ENCODE measurements at places on chromosomes 11 and 22.

GRCh38 chr11:119943298-119943655, 194.6 kb downstream of the TRIM29 start:
- no peak for DNase-seq

DNA sequence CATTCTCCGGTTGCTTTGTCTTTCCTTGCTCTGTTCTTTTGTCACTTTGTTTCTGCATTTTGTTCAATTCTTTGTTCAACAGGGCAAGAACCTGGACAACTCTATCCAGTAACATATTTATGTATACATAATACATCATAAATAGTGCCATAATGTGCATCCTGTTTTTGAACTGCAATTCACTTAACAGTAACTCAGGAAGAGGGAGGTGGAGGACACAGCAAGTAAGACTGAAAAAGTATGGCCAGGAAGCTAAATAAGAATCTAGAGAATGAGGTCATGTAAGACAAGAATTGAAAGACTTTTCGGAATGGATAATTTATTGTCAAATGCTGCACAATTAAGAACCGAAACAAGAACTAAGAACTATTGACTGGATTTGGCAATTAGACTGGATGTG, 29.2 kb upstream of the CHORDC1 start:
- no peak for DNase-seq

GRCh38 chr22:43886231-43886630, 5.6 kb downstream of the PNPLA5 start:
- DNase-seq, result no peak

GRCh38 chr11:78651923-78652842, 77.5 kb upstream of the NARS2 start:
- DNase-seq, result no peak

- no peak for DNase-seq
Observed at GRCh38 chr11:122756417-122756816, 81.9 kb upstream of the CRTAM start.

GRCh38 chr11:27459191-27459590, 13.4 kb downstream of the LGR4 start:
- DNase-seq, result no peak

GRCh38 chr11:95924414-95924760, 480 bp upstream of the MTMR2 start:
- DNase-seq, result no peak
